ENCODE measurements at places on chromosomes 12 and 14.

DNA sequence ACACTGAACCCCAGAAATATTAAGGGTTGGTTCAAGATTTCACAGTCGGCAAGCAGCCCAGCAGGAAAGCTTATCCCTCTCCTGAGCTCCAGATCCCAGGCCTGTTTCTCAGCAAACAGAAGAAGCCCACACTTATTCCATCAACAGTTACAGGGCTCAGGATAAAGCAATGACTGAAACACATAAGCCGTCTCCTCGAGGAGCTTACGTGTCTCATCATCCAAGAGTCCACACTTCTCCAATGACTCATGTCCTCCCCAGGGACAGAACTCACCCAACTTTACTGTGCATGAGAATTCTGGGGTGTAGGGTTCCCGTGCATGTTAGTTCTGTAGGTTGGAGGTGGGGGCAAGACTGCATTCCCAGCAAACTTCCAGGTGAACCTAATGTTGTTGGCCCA is 31.2 kb downstream of the GSC start:
- peak; percentile 5 for DNase-seq

- no peak for DNase-seq
Observed at GRCh38 chr12:118420673-118421072, 44.3 kb downstream of the SUDS3 start.

GRCh38 chr12:72432037-72432604 is 160.0 kb downstream of the TRHDE start:
- no peak for DNase-seq

- DNase-seq, result peak; percentile 38
Observed at GRCh38 chr12:84913129-84913515, 523 bp upstream of the SLC6A15 start.

- no peak for DNase-seq
Observed at GRCh38 chr12:120997448-120997847, 18.8 kb downstream of the C12orf43 start.

DNA sequence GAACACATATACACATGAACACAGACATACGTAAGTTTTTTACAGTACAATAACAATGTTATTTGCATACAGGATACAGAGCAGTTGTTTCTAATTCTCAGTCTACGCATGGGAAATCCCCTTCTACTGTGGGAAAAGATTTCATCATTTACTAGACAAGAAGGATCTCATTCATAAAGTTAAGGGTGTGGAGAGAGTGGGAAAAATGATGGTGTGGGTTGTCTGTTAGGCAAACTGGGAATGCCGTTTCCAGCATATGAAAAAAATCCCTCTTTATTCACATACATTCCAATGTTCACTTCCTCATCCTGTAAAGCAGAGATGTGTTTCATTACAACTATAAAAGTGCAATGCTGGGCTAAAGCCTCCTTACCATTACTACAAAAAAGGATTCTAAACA is 120.9 kb downstream of the SINHCAF start:
- peak; percentile 23 for DNase-seq

DNA sequence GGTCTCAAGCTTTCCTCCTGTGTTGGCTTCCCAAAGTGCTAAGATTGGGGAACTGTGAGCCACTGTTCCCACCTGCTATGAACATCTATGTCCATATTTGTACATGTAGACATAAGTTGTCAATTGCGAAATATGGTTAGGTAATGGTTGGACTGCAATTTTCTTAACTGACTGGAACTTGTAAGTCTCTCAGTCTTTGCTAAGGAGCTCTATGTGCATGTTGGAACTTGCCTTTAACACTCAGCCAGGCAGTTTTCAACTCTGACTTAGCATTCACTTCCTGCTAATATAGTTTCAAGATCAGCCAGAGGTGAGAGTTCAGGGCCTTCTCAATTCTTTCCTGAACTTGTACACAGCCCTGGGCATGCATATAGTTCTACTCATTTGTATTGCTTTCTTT is 44.5 kb upstream of the EEA1 start:
- DNase-seq, result peak; percentile 75

DNA sequence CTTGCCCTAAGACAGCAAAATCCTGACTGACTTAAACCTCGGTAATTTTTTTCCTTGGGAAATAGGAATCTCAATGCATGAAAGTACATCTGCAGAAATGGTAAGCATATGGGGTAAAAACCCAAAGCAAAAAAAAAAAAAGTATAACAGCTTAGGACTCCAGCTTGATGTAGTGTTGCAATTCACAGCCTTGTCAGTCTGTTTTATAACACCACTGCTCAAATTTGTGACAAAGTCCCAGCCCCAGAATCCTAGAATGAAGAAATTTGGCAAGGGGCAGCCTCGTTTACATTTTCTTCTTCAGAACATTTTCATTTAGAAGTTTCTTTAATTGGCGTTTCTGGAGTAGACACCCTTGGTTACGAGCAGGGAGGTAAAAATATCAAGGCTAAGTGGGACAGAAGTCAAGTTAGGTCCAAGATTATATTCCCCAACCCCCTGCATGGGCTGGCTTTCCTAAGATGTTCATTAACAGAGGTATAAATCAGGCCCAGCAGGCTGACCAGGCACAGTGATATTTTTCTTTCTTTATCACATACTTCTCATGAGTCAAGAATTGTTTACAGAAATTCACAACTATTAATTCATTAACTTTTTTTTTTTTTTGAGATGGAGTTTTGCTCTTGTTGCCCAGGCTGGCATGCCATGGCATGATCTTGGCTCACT is 424.0 kb downstream of the RMST start:
- DNase-seq, result no peak

DNA sequence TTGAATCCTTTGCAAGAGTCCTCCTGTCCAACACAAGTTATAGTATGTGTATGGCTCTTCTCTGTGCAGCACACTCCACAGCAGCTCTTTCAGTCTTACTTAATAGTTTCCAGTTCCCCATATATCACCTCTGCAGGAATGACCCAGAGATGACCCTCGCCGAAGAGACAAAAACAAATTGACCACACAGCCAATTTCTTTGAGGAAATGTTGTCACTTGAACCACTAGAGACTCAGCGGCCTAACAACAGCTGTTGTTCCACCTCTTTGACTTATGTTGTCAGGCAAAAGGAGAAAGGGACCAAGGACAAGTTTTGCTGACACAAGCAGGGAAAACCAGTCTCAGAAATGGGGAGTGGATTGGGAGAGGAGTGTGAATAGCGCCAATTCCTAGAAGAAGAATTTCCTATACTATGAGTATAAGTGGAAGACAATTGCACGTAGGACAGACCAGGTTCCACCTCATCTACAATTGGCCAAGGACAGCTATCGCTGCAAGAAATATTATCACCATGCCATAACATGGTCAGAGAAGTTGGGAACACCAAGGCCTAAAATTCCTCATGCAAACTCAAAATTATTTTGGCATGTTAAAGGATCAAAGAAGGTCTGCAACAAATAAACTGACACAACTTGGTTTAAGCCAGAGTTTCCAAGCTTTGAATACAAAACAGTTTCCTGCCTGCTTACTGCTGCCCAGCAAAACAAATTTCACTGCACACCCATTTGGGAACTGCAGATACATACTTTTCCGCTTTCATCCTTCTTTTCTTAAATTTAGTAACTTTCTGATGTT is 41.7 kb upstream of the ITPR2 start:
- no peak for DNase-seq

DNA sequence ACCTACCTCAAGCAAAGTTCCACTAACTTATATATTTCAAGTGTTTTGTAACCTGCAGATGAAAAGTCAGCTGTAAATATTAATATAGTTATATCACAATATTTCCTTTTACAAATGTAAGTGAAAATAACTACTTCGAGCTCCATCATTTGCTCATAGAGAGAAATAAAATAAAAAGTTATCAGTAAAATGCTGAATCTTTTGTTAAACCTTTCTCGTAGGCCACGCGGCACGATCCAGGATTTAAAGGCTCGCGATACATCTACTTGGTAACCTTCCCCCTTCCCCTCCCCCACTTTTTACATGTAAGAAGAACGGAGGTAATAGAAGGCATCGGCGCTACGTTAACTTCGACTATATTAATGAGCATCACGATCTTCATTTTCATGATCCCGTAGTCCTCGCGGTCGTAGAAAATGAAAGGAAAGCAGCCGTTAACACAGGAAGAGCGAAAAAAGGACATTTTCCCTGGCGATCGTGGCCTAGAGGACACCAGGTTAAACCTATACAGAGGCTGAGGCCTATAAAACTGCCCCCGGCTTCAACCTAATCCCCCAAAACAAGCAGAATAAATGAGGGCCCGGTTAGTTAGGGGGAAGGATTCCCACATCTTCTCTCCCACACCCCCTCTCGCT is 508 bp downstream of the HNRNPC start:
- no peak for DNase-seq

- no peak for DNase-seq
Observed at GRCh38 chr14:100034961-100035500, 30.2 kb upstream of the EVL start.

- DNase-seq, result no peak
Observed at GRCh38 chr14:76446921-76447320, 71.0 kb downstream of the ESRRB start.

DNA sequence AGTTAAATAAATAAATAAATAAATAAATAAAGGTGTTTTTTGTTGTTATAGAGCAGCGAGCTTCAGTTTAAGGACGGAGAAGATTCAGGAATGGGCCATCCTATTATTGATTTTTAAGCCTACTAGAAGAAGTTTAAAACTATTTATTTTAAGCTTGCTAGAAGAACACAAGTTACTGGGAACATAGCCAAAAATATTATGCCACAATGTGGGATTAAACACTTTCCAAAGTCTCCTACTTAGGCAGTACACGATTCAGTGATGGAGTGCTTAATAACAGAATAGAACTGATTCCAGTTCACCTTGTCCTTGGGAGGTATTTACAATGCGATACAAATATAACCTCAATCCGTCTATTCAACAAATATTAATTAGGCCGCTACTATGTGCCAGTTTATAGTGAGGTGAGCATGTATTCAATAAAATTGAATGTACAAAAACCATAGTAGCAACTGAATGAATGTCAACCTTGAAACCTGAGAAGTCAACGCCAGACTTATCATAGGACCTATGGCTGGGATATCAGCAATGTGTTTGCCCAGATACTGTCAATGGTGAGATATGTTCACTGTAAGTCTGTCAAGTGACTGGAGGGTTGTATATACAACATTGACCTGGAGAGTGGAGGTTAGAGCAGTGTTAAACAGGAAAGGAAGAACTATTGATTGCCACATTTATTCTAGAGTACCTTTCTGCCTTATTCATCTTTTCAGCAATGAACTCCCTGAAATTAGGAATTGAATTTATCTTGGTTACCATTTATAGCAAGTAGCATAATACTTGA is 486.4 kb downstream of the TMTC2 start:
- no peak for DNase-seq

GRCh38 chr12:91769736-91770135 is 375.9 kb downstream of the BTG1 start:
- DNase-seq, result no peak

DNA sequence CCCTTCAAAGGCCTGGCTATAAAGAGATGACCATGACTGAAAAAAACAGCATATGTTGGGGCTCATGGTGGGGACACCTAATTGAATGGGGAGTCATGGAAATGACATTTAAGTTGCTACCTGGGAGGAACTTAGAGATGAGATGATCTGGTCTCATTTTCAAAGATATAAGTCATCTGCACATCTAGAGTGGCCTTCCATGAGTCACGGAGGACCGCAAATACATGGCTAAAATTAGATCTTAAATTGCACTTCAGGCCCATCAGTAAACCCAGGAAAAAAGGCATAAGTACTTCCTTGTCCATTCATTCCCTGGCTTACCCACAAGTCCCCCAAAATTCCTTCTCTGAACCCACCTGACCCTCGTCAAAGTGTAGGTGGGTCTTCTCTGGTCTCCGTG is 53.4 kb downstream of the SPTB start:
- DNase-seq, result no peak

GRCh38 chr12:108962256-108962655 is 58.6 kb downstream of the SVOP start:
- DNase-seq, result no peak

DNA sequence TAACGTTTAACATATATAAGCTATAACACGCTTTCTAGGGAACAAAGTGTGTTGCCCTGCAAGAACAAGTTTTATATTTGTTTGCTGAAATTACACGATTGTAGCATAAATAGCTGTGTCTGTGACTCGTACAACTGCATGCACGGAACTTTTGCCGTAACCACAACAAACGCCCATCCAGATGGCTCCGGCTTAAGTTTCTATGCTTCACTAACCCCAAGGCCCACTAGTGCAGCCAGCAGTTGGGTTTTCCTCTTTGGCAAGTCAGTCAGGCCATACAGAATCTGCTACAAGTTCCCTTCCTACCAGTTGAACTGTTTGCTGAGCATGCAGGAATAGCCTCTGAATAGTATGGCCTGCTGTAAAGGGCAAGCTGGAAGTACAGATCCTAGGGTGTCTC is 12.1 kb downstream of the CSRP2 start:
- no peak for DNase-seq

GRCh38 chr14:62451221-62451620 is 594.0 kb downstream of the KCNH5 start:
- DNase-seq, result no peak

- no peak for DNase-seq
Observed at GRCh38 chr12:87246726-87247125, 782.5 kb downstream of the C12orf50 start.

- DNase-seq, result no peak
Observed at GRCh38 chr12:56029666-56030293, 8.9 kb downstream of the IKZF4 start.

DNA sequence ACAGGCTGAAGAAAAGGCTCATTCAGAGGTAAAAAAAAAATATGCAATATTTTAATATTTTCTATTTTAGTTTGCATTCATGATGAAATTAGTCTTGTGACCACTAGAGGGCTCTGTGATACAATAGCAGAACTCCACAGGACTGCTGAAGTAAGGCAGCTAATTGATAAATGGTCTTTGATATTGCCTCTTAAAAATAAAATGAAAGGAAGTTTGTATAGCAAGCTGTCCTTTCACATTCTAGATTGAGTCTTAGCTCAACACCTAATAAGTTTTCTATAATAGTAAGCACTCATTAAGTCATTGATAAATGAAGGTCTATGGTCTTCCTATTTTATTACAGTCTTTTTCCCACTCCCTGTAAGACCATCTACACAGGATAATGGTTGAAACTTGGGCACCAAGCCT is 315.7 kb downstream of the NAV3 start:
- DNase-seq, result peak; percentile 6

- DNase-seq, result no peak
Observed at GRCh38 chr14:90553921-90554336, 157.1 kb downstream of the CALM1 start.

GRCh38 chr14:20494935-20495766 is 10.2 kb upstream of the RNASE10 start:
- peak; percentile 58 for DNase-seq

DNA sequence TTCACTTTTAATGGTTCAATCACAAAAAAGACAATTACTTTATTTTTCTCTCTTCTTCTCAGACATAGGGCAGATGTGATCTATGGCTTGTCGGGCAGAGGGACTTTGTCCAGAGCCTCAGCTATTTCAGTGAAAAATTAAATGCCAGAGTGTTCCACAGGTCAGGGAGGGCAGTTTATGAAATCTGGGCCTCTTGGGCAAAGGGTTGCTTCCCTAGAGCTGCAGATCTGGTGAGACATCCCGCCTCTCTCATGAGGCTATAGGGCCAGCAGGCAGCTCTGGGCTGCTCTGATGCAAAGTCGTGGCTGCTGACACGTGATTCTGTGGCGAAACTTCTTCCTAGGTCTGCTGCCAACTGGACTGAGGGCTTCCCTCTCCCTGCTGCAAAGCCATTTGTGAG is 6.0 kb downstream of the CLMN start:
- peak; percentile 50 for DNase-seq

Data from HS-5 (cell line).